Activated T-helper 1 cell treated with anti-CD3 and anti-CD28 coated beads, Interleukin-12 subunit alpha, Interleukin-12 subunit beta, Interleukin-2, Interleukin-4 antibody, amounts not matched to agents 30 ng/mL and 10 ng/mL and 1 ng/mL, durations not matched to agents 14 hours and 24 hours and 36 hours (primary cell): ENCODE measurements at places on chromosomes 5 and 9. TPM values are rescaled to one million over a fixed set of nuclear protein-coding genes. Genes with fewer than 3 reads are reported as not detected.
A peak's percentile ranks its signal among the peaks of the same experiment; 100 is the strongest.

DNA sequence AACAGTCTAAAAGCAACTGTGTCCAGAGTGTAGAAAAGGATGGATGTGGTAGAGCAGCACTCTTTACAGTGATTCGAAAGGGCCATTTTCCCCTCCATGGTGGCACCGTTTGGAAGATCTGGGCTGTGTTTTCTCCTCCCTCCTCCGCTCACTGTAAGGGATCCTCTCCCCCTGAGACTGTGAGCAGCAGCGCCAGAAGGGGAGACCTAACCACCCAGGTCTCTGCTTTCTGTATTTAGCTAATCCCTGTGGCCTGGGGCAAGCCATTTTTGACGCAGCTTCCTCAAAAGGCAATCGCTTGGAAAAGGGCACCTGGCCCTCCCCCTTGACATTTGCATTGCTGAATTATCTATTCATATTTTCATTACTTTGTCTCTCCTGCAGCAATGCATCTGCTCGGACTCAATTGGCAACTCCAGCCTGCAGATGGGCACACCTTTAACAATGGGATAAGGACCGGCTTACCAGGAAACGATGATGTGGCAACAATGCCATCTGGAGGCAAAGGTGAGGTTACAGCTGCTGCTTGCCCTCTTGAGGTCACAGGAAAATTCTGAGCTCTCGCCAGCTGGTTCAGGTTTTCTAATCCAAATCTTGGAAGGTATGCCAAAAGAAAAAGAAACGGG lies 244.3 kb upstream of the WWC1 start:
- no peak for DNase-seq
- H3K4me1 ChIP-seq, result no peaks in the 10 kb centered on the region
- H3K36me3 ChIP-seq, result no peaks in the 10 kb centered on the region
- no peak overlapping the region for H3K4me3 ChIP-seq
- no peaks in the 10 kb centered on the region for H3K27me3 ChIP-seq

BAAT gene
- 0.08 TPM in 1 of 2 replicates, not detected in the other for total RNA-seq

- no peak for DNase-seq
- H3K27me3 ChIP-seq, result peaks cover 12% of the 10 kb centered on the region
- H3K36me3 ChIP-seq, result no peaks in the 10 kb centered on the region
- peaks cover 5% of the 10 kb centered on the region for H3K4me1 ChIP-seq
- no peak overlapping the region for H3K27ac ChIP-seq
- H3K4me3 ChIP-seq, result no peak overlapping the region
These were observed 22.5 kb upstream of the SHB start for GRCh38 chr9:38091310-38092199.

PCDHGA1 gene
- total RNA-seq, result 0.10 TPM in 2 replicates

- no peaks in the 10 kb centered on the region for H3K4me1 ChIP-seq
- H3K4me3 ChIP-seq, result no peak overlapping the region
- H3K27me3 ChIP-seq, result peaks cover 4% of the 10 kb centered on the region
- no peak for DNase-seq
These were observed 14.8 kb downstream of the ATP10B start for GRCh38 chr5:160837211-160837610.

SPATA31C1 gene
- not detected in 2 replicates for total RNA-seq

GRCh38 chr5:149392718-149393117 lies 13.6 kb upstream of the IL17B start:
- H3K36me3 ChIP-seq, result no peaks in the 10 kb centered on the region
- no peak overlapping the region for H3K27ac ChIP-seq
- H3K4me3 ChIP-seq, result no peak overlapping the region
- peaks cover 11% of the 10 kb centered on the region for H3K27me3 ChIP-seq

DNA sequence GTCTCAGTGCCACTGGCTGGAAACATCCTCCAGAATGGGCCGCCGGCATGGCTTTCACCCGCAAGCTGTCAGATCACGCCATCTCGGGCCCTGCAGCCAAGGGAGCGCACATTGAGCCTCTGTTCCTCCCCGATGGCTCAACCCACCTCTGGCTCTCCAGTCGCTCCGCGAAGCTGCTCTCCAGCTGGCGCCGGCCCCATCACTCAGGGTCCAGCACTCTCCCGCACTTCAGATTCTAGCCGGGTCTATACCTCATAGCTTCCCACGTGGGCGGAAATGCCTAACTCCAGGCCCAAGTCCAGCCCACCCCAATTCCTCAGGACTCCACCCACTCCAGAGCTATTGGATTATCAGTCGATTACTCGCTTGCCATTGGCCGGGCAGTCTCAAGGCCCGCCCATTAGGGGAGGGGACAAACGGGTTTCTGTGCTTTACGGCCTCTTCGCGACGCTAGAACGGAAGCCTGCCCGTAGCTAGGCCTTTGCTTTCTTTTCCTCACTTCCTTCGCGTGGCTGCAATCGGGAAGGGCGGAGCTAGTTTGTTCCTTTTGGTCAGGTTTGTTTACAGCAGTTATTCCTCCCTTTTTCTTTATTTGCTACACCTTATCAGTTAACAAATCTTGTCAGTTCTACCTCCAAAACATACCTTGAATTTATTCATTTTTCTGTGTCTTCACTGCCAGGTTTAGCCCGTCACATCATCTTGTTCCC lies at the start of gene NOL6:
TSS of gene NOL6 (minus strand) at position 282 of the 710 bp plus-strand sequence. CDS start at position 200, 82 bp downstream.
- H3K36me3 ChIP-seq, result peaks cover 25% of the 10 kb centered on the region
- peak within 1 kb of the TSS; percentile 96 for H3K27ac ChIP-seq
- H3K4me3 ChIP-seq, result peak within 1 kb of the TSS; percentile 98
- peak; percentile 98 for DNase-seq
- H3K4me1 ChIP-seq, result peaks cover 20% of the 10 kb centered on the region

GRCh38 chr5:135535420-135535819 lies 344 bp downstream of the NEUROG1 start:
- no peaks in the 10 kb centered on the region for H3K36me3 ChIP-seq
- H3K27me3 ChIP-seq, result peaks cover 76% of the 10 kb centered on the region

DNA sequence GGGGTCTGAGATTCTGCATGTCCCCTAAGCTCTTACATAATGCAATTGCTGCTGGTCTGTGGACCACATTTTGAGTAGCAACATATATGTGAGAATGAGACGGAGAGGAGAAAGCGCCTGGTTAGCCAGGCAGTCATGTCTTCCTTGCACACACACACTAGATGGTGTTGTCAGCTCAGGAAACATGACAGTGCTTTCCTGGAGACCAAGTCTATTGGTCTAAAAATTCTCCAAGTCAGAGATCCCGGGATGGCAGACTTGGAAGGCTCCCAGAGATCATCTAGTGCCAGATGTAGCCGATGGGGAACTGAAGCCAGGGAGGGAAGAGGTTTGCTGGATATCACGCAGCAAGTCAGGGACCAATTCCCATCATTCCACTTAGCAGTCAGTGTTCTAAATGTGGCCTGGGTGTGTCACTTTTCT lies 53.4 kb downstream of the GALNT12 start:
- no peaks in the 10 kb centered on the region for H3K4me1 ChIP-seq
- H3K4me3 ChIP-seq, result no peak overlapping the region
- no peak for DNase-seq
- H3K27me3 ChIP-seq, result peaks cover 8% of the 10 kb centered on the region
- no peaks in the 10 kb centered on the region for H3K36me3 ChIP-seq

GRCh38 chr5:132962429-132963021 lies 909 bp downstream of the AFF4 start:
- H3K4me1 ChIP-seq, result peaks cover 17% of the 10 kb centered on the region
- H3K27ac ChIP-seq, result peak overlapping the region; percentile 96
- H3K4me3 ChIP-seq, result peak overlapping the region; percentile 93
- DNase-seq, result no peak

GRCh38 chr5:172786736-172787462 lies 15.9 kb upstream of the DUSP1 start:
- H3K27me3 ChIP-seq, result peaks cover 3% of the 10 kb centered on the region
- no peaks in the 10 kb centered on the region for H3K36me3 ChIP-seq
- no peak for DNase-seq
- no peaks in the 10 kb centered on the region for H3K4me1 ChIP-seq
- no peak overlapping the region for H3K27ac ChIP-seq
